ENCODE measurements at places on chromosomes 4 and X. TPM values are rescaled to one million over a fixed set of nuclear protein-coding genes. Genes with fewer than 3 reads are reported as not detected.

The TLR7 gene
- 3.0 TPM for total RNA-seq

The NEXMIF gene
- total RNA-seq: 1.6 TPM

The GLRB gene
- not detected for total RNA-seq

The RHOXF1 gene
- total RNA-seq: 0.21 TPM

The SRPK3 gene
- total RNA-seq: under 0.01 TPM

The CSN1S1 gene
- not detected for total RNA-seq

The PABPC4L gene
- total RNA-seq: not detected

The ANTXR2 gene
- 23.8 TPM for total RNA-seq

The FAM236B gene
- not detected for total RNA-seq

The BEND4 gene
- total RNA-seq: 1.0 TPM

The XKRX gene
- total RNA-seq: 1.2 TPM

The RTL5 gene
- total RNA-seq: 0.73 TPM

The SMIM31 gene
- not detected for total RNA-seq

The TCEAL7 gene
- 0.21 TPM for total RNA-seq

The SPANXC gene
- total RNA-seq: not detected

The RAB40A gene
- not detected for total RNA-seq

The ETDA gene
- not detected for total RNA-seq

The CPE gene
- total RNA-seq: 0.10 TPM

The CLIC2 gene
- total RNA-seq: 2.6 TPM

The GRIA3 gene
- 0.10 TPM for total RNA-seq

The SHOX gene
- not detected for total RNA-seq

The MFAP3L gene
- total RNA-seq: 23.0 TPM

The TLR3 gene
- 0.63 TPM for total RNA-seq

The GC gene
- not detected for total RNA-seq

The KLHL5 gene
- 37.8 TPM for total RNA-seq

The PPP1R3F gene
- total RNA-seq: 3.6 TPM

The LAMP2 gene
- 73.4 TPM for total RNA-seq

The MAGEC3 gene
- total RNA-seq: not detected

The CHIC2 gene
- 101 TPM for total RNA-seq

The DGAT2L6 gene
- total RNA-seq: not detected

The PNMA5 gene
- not detected for total RNA-seq
